Astrocyte (in vitro differentiated cells and primary cell): ENCODE measurements at places on chromosomes 2 and 18. TPM values are rescaled to one million over a fixed set of nuclear protein-coding genes. Genes with fewer than 3 reads are reported as not detected.

The UGT1A3 gene
- not detected in 2 replicates for total RNA-seq

The RGPD8 gene
- total RNA-seq: 9.6 and 11.6 TPM in 2 replicates

The ANTXR1 gene
- total RNA-seq: 67.8 and 71.7 TPM in 2 replicates

The TEKT4 gene
- not detected in 2 replicates for total RNA-seq

The LOXHD1 gene
- not detected in 2 replicates for total RNA-seq

The ARHGAP28 gene
- 15.5 and 16.6 TPM in 2 replicates for total RNA-seq

The LBX2 gene
- 0.89 and 1.0 TPM in 2 replicates for total RNA-seq

The ARHGEF33 gene
- 0.10 and 0.30 TPM in 2 replicates for total RNA-seq

The ASTL gene
- total RNA-seq: not detected in 2 replicates

The PLCD4 gene
- total RNA-seq: 0.86 and 0.89 TPM in 2 replicates

The TRPM8 gene
- total RNA-seq: 0.31 and 0.95 TPM in 2 replicates

The KCNK3 gene
- 1.9 and 2.3 TPM in 2 replicates for total RNA-seq

The FN1 gene
- 17,010 and 22,524 TPM in 2 replicates for total RNA-seq

- no peak overlapping the region for H3K4me3 ChIP-seq
- H3K36me3 ChIP-seq: no peaks in the 10 kb centered on the region
- H3K27ac ChIP-seq: no peak overlapping the region
- peaks cover 35% of the 10 kb centered on the region for H3K4me1 ChIP-seq
Measured at GRCh38 chr2:46273225-46273863, 23.9 kb upstream of the EPAS1 start.

DNA sequence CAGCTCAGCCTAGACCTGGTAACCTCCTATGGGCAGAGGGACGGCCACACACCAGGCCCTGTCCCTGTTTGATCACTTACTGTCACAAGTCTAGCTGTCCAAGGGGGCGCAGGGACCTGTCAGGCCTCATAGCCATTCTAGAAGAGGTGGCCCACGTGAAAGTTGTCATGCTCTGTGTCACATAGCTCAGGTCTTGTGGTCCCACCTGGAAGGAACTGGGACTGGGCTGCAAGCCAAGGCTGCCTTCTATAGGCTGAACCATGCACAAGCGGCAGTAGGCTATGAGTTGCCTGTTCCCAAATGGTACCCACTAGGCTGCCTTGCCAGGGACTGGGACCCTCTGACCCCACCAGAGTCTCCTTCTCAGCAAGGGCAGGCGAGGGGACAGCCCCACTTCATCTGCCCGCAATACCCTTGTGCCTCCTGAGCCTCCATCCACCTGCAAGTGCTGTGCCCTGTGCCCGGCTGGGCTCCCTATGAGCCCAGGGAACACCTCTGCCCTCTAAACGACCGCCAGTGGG, 177.5 kb downstream of the ANAPC1 start:
- DNase-seq: no peak
- H3K36me3 ChIP-seq: no peaks in the 10 kb centered on the region
- H3K4me1 ChIP-seq: peaks cover 29% of the 10 kb centered on the region
- H3K4me3 ChIP-seq: no peak overlapping the region

- peaks cover 3% of the 10 kb centered on the region for H3K36me3 ChIP-seq
- H3K4me3 ChIP-seq: no peak overlapping the region
- no peaks in the 10 kb centered on the region for H3K27me3 ChIP-seq
- DNase-seq: no peak
- no peaks in the 10 kb centered on the region for H3K4me1 ChIP-seq
Measured at GRCh38 chr18:49444581-49444980, 15.9 kb downstream of the DYM start.

DNA sequence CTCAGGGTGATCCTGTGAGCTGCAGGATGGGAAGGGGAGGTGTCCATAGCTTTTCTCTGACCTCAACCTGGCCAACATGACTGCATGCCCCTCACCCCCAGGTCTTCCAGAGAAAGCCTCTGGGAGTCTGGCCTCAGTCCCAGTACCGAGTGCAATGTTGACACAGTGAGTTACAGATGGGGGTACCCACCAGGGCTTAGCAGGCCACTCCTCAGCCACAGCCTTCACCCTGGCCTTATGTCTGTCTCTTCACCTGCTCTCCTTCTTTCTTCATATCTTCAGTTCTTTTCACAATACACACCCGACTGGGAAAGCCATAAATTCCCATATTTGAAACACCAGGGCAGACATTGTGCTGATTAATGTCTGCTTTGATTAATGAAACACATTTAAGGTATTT, 33.5 kb downstream of the AOX1 start:
- no peak overlapping the region for H3K4me3 ChIP-seq
- H3K27ac ChIP-seq: no peak overlapping the region
- no peaks in the 10 kb centered on the region for H3K36me3 ChIP-seq
- no peaks in the 10 kb centered on the region for H3K27me3 ChIP-seq

DNA sequence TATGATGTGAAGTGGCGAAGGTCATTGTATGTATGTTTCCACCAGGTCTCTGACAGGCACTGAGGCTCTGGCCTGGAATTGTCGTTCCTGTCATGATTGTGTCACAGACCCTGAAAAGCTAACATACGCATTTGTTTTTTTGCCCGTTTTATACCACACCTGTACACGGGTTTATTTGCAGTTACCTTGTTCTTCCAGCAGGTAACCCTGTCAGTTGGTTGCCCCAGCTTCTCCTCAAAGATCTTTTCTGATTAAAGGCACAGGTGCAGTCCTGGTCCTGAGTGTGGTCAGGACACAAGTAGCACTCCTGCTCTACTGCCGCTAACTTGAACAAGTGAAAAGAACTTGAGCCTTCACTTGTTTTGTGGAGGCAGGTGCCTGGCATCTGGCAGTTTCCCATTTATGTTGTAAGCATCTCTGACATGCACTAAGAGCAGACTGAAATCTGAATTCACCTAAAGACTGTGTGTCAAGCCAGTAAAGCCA, 19.9 kb downstream of the CD8A start:
- no peak for DNase-seq
- no peak overlapping the region for H3K27ac ChIP-seq
- no peak overlapping the region for H3K4me3 ChIP-seq
- H3K27me3 ChIP-seq: no peaks in the 10 kb centered on the region
- H3K4me1 ChIP-seq: no peaks in the 10 kb centered on the region

DNA sequence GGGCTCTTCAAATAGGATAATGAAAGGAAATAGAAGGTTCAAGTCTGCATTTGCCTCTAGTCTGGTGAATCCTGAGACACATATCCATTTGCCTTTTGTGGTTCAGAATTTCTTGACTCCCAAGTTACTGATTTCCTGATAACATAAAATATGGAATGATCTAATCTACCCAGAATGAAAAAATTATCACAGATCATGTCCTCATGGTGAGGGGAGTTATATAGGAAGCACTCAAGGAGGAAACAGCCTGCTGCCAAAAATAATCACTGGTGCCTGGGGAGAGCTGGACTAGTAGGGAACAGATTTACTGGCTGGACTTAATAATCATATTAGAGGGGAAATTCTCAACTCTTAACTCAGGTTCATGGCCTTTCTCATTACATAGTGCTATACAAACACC, 95.5 kb upstream of the STK17B start:
- H3K27ac ChIP-seq: no peak overlapping the region
- no peaks in the 10 kb centered on the region for H3K27me3 ChIP-seq
- H3K4me3 ChIP-seq: no peak overlapping the region

DNA sequence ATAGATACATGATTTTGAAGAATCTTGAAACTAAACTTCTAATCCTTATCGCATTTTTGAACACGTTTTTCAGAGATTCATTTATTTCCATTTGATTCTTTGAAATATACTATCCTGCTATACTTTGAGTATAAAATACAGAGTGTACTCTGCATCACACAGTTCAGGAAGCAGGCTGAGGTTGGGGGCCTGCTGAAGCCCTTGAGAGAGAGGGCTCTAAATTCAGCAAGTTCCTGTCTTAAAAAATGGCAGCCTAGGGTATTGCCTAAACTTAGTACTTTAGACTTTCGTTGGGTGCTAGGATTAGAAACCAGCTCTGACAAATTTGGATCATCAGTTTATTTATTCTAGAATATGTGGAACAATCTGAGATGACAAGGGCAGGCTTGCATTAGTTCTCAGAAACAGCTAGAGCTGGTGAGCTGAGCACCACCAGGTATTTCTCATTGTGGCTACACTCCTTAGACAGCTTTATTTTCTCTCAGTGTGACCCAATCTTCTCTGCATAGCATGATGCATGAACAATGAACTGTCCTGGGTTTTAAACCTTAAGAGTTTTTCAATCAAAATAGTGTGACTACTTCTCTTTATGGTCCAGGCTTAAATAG, 49.1 kb downstream of the TFPI start:
- no peaks in the 10 kb centered on the region for H3K36me3 ChIP-seq
- no peak overlapping the region for H3K4me3 ChIP-seq
- no peaks in the 10 kb centered on the region for H3K27me3 ChIP-seq
- DNase-seq: no peak
- no peak overlapping the region for H3K27ac ChIP-seq
- peaks cover 7% of the 10 kb centered on the region for H3K4me1 ChIP-seq

GRCh38 chr2:209049608-209050007, 374.2 kb upstream of the MAP2 start:
- H3K27ac ChIP-seq: no peak overlapping the region
- H3K4me1 ChIP-seq: no peaks in the 10 kb centered on the region
- H3K27me3 ChIP-seq: no peaks in the 10 kb centered on the region
- no peaks in the 10 kb centered on the region for H3K36me3 ChIP-seq
- no peak overlapping the region for H3K4me3 ChIP-seq

- no peaks in the 10 kb centered on the region for H3K36me3 ChIP-seq
- no peak overlapping the region for H3K4me3 ChIP-seq
- DNase-seq: peak; percentile 60
- no peak overlapping the region for H3K27ac ChIP-seq
Measured at GRCh38 chr2:132550946-132551345, 119.1 kb downstream of the LYPD1 start.

DNA sequence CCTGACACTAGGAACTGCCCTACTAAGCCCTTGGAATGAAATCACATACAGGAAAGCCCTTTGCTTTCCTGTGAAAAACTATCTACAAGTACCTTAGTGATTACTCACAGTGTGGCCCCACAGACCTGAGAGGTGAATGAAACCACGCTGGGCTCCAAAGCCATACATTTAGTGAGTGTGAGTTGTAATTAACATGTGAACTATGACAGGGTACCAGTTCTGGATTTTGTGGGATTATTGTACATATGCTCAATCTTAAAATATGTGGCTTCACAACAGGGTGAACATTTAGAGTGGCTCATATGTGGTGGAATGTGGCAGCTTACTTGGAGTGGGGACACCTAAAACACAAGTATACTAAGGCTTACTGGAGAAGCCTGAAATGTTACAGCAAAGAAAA, 12.3 kb downstream of the KCTD1 start:
- H3K27ac ChIP-seq: no peak overlapping the region
- no peaks in the 10 kb centered on the region for H3K36me3 ChIP-seq
- peak; percentile 44 for DNase-seq
- no peaks in the 10 kb centered on the region for H3K27me3 ChIP-seq
- H3K4me3 ChIP-seq: no peak overlapping the region

DNA sequence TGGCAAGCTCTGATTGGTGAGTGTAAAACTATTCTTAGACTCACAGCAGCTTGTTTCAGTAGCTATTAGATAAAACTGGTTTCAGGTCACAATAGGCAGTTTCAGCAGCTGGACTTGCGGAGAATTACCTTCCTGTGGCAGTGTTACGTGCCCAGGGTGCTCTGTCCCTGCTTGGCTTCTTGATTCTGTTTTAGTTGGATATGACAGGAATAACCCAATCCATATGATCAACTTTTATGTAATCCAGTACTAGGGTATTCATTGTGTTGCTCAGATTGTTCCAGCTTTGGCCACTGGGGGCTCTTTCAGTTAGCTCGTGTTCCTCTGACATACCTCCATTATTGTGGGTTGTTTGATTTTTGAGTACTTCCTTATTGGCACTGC, 43.1 kb downstream of the INPP4A start:
- H3K27me3 ChIP-seq: no peaks in the 10 kb centered on the region
- H3K4me1 ChIP-seq: no peaks in the 10 kb centered on the region
- DNase-seq: no peak
- H3K4me3 ChIP-seq: no peak overlapping the region
- H3K36me3 ChIP-seq: no peaks in the 10 kb centered on the region

GRCh38 chr2:152627351-152627957, 89.8 kb downstream of the PRPF40A start:
- peaks cover 8% of the 10 kb centered on the region for H3K36me3 ChIP-seq
- no peaks in the 10 kb centered on the region for H3K4me1 ChIP-seq
- no peaks in the 10 kb centered on the region for H3K27me3 ChIP-seq
- DNase-seq: peak; percentile 38

DNA sequence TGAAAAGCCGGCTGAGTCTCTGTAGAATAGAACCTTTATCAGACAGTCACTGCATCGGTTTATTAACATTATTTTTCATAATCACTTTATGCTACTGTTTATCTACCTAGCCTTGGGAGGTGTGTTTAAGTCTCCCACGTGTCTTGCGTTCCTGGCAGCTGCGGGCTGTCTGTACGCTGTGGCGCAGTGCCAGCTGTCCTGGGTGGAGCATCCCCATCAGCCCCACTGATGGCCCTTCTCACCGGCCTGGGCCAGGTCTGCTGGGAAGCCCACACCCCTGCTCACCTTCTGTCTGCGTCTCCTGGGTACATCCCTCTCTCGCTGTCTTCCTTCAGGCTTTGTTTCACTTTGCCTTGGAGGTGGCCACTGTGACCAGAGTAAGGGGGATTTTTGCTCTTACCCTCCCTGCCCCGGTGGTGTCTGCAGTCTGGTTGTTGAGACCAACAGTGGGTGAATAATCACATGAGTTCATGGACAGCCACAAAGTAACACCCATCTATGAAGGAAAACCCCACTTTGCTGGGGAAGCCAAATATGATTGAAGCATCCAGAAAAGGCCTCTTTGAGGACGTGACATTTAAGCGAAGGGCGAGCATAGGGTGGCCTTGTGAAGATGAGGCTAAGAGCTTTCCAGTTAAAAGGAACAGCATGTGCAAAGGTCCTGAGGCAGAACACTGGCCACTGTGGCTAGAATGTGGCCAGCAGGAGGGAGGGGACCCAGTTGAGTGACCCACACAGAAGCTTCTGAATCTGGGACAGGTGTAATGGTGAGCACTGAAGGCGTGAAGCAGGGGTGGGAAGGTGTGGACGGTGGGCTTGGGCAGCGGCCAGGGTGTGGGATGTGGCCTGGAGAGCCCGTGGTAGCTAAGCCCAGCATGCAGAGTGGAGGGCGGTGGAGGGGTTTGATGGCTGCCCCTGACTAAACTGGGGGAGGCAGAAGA, 41.7 kb downstream of the RAMP1 start:
- no peak overlapping the region for H3K4me3 ChIP-seq
- DNase-seq: no peak
- H3K4me1 ChIP-seq: peaks cover 27% of the 10 kb centered on the region
- H3K27me3 ChIP-seq: no peaks in the 10 kb centered on the region
- H3K36me3 ChIP-seq: no peaks in the 10 kb centered on the region

DNA sequence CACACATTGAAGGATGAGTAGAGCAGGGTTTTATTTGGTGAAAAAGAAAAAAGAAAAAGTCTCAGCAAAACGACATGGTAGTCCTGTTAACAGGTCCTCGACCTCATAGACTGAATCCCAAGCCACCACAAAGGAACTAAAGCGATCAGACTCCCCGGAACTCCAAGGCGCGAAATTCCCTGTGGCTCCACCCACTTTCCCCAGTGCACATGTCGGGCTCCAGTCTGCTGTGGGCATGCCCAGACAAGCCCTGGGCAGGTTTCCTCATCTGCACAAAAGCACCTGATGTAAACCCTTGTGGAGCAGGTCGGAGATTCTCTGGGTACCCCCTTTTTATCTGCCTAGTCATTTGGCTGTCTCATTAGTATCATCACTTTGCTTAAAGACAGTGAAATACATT, 170.7 kb upstream of the FSIP2 start:
- H3K27me3 ChIP-seq: no peaks in the 10 kb centered on the region
- DNase-seq: no peak
- no peaks in the 10 kb centered on the region for H3K36me3 ChIP-seq
- H3K27ac ChIP-seq: no peak overlapping the region
- no peaks in the 10 kb centered on the region for H3K4me1 ChIP-seq
